ENCODE measurements at places on chromosomes 3 and 15.
A peak's percentile ranks its signal among the peaks of the same experiment; 100 is the strongest.

DNA sequence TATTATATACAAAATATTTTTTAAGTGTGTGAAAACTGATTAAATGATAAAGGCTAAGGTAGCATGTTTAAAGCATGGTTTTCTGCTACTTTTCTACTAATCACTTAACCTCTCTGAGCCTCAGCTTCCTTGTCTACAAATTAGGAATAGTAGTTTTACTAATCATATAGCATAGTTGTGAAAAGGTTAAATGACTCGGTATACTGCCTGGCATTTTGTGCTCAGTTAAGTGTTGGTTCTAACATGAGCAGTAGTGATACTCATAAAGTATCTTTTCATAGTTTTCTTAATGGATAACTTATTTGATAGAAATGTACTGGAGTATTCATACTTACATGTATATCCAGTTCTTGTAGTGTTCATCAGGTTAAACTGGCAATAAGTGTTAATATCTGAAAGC lies 13.6 kb downstream of the RASA2 start:
- DNase-seq: no peak

DNA sequence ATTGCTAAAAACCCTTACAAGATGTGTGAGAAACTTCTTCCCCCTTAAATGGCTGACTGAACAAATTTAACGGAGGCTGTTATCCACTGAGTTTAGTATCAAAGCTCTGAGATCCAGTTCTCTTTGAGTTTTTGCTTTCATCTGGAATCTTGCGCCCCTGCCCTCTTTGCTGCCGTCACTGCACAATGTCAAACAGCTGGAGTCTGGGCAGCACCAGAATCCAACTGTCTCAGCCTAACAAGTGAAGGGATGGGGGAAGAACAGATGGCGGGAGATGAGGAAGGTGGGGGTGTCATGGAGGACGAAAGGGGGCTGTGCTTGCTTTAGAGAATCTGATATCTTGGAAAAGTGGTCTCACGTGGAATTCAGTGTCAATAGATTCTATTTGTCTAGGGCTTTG lies 7.0 kb upstream of the BOC start:
- no peak for DNase-seq

DNA sequence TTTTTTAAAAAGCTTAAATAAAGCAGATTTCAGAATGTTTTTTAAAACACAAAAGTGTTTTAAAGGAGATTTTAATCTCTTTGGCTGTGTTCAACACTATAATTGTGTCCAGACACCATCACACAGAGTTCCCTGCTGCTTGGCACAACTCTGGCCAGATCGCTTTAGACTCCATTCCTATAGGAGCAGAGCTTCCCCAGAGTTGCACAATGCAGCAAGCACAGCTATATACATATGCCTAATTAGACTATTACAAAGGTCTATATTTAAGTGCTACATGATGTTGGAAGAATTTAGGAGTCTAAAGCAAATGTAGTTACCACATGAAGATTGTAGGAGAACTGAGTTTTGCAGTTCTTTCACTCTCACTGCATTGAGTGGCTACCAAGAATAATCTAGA lies 11.2 kb downstream of the SLC9A9 start:
- no peak for DNase-seq

DNA sequence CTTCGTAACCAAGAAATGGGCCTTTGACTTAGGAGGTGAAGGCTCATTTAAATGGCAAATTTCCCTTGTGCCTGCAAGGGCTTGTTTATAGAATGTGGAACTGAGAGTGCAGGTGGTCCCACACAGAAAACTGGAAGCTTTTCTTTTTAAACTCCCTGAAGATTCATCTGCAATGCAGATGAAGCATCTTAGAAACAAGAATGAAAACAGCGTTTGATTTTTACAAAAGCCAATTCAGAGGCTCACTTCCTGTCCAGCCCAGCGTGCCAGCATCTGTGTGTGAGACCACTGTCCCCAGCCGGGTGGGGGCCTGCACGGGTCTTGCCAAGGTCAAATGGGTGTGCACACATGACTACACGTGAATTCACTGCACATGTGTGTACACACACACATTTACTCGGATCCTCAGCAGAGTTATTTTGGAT lies 94.7 kb downstream of the LINGO1 start:
- DNase-seq: peak; percentile 53

DNA sequence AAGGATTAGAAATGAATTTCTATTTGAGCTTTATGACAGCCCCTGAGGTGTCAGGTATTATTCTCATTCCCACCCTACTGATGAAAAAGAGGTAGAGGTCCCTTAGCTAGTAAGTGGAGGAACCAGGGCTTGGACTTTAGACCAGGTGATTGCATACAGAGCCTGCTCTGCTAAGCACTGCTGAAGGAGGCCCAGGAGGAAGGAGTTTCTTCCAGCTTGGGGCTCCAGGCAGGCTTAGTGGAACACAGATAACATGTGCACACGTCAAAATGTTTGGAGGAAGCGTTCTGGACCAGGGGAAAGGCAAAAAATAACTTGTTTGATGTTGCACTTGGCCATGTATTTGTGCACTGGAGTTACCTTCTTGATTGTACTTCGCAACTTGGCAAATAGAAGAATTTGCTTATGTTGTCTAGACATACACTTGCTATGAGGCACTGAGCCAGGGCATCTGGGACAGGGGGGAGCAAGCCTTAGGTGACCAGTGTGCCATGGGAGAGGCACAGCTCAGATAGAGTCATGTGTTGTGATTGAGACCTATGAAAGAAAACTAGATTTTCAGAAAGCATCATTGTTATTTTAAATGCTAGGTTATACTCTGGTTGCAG lies 22.4 kb downstream of the IFT122 start:
- DNase-seq: no peak

DNA sequence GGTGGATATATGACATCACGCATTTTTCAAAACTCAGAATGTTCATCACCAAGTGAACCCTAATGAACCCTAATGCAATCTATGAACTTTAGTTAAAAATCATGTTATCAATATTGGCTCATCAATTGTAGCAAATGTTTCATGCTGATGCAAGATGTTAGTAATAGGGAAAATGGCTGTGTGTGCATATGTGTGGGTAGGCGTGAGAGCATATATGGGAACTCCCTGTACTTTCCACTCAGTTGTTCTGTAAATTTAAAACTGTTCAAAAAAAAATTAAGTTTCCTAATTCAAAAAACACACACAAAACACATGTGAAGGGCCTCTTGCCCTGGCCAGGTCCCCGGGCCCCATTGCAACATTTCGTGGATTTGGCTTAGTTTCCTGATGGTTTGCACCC lies 89.7 kb upstream of the PROK2 start:
- DNase-seq: no peak

DNA sequence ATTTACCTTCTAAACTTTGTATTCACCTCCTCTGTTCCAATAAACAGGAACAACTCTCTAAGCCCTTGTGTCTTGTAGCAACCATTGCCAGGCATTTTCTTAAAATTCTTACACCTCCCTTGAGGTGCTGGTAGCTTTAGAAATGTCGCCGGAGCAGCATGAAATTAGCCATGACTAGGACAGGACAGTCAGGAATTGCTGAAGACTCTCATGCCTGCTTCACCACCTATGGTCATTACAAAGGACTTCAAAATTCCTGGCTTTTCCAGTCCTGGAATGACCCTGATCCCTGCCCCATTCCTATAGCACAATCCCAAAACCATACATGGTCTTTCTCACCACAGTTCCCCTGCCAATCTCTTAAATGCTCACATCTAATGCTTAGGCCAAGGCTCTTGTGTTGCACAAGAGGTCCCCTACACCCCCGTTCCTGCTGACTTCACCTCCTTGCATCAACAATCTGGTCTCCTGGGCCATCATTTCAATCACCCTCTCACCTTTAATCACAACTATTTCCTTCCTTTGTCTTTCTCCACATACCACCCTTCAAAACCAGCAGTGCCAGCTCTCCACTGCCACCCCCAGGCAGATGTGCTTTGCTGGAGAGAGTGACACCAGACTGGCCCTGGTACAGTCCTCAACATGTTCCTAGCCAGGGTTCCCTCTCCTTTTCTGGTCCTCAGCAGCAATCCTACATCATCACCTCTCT lies 113.2 kb upstream of the TJP1 start:
- no peak for DNase-seq

DNA sequence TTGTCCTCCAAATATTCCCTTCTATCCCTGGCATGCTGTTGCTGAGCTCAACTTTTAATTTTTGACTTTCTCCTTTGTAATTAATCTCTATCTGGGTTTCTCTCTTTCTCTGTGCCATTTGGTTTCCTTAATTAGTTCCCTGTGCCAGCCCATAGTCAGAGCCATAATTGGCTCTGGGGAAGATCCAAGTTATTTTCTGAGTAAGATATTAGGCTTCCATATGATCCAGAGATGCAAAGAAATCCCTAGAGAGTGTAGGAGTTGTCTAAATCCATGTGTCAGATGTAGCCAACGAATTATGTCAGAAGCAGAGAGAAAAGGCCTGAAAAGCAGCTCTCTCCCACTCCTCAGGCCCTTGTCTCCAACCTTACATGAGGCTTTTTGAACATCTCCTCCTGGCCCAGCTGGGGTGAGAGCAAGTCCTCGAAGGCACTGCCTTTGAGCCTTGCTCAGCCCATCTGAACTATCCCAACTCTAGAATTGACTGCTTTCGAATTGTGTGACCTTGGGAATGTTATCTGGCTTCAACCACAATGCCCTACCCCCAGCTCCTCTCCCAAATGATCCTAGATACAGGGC lies 46.4 kb downstream of the MOBP start:
- no peak for DNase-seq

- no peak for DNase-seq
Measured at GRCh38 chr15:49621401-49621811, 558 bp downstream of the DTWD1 start.

- DNase-seq: no peak
Measured at GRCh38 chr3:1214933-1215332, 122.1 kb downstream of the CNTN6 start.

- DNase-seq: no peak
Measured at GRCh38 chr3:149273096-149273751, 51.6 kb upstream of the CP start.

GRCh38 chr15:51281368-51281967 lies 56.9 kb downstream of the CYP19A1 start:
- DNase-seq: no peak

DNA sequence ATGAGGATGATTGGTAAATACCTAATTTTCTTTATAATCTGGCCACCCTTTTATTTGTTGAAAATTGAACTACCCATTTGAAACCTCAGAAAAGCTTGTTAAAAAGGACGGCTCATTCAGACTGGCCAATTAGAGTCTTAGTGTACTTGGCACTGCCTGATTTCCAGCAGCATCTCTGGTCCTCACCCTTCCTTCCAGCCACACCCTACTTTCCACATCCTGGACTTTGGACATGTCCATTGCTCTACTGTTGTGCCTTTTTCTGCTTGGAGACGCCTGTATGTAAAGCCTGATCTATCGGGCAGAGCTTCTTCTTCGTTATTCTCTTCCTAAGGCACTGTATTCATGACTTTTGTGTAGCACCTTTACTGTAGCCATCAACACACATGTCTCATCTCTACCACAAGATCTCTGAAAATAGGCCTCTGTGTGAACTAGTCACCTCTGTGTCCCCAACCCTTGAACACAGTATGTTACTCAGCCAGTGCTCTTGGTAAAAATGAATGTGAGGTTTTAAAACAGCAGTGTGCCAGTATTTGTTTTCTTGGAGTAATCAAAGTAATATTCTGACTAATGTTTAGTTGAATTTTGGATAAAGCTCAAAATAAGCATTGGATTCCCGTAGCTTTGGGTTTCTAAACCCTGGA lies 6.8 kb downstream of the RBM5 start:
- no peak for DNase-seq

GRCh38 chr15:80115021-80115420 lies 37.8 kb upstream of the FAH start:
- DNase-seq: no peak

DNA sequence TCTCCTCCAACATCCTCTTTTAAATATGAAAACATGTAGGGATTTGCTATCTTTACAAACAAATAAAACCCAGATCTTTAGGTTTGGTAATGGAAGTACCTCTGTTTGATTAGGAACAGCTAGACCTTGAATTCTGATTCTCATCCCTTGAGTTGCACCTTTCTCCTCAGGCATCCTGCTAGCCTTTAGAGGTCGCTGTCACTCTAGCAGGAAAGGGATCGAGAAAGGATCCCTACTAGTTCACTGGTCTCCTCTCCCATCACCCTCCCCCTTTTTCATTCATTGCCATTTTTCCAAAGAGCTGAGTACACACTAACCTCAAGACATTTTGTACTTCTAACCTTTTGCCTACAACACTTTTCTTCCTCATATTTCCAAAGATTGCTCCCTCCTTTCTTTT lies 569.8 kb downstream of the RBMS3 start:
- DNase-seq: no peak

GRCh38 chr3:148641722-148642121 lies 56.0 kb upstream of the AGTR1 start:
- no peak for DNase-seq

- DNase-seq: no peak
Measured at GRCh38 chr15:43132830-43133429, 456 bp upstream of the TMEM62 start.

DNA sequence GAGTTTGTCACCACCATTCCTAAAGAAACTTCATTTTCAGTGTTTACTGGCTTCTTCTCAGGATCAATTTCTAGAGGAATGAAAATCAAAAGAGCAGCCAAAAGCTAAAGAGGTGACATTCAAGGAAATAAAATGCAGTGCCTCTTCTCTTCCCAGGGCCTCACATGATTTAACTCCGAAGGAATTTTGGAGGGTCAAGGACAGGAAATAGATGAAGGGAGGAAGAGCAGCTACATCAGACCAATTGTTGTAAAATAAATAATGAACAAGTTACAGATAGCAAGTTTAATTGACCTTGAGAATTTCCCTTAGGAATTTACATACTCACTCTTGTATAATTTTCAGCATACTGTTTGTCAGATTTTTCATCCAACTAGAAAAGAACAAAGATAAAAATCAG lies 78.1 kb downstream of the LRRFIP2 start:
- DNase-seq: no peak

- no peak for DNase-seq
Measured at GRCh38 chr3:109369510-109369909, 32.2 kb upstream of the DPPA4 start.

DNA sequence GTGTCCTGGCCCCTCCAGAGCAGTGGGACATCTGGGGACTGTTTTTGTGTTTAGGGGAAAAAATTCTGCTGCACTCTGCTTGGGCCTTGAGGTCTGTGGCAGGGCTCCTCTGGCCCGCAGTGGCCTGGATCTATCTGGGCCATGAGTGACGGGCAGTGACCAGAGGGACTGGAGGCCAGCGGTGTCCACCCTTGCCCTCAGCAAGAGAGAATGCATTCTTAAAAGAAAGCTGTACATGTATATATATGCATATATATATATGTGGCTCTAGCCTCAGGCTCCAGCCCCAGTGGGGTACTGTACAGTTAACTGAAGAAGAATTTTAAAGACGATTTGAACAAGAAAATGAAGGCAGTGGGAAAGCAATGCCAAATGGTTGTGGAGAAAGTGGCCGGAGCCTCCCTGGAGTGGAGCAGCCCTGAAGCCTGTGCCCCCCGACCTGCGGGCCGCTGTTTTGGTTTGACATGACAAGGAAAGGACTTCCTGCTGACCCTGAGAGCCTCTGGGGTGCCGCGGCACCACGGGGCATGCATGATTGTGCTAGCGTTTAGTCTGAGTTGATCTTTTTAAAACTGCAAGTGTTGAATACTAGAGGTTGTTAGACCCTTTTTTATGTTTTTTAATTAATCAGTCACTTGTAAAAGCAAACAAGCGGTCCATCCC lies 52.2 kb downstream of the PLXNA1 start:
- no peak for DNase-seq
